ENCODE measurements at places on chromosomes 12 and 14. TPM values are rescaled to one million over a fixed set of nuclear protein-coding genes. Genes with fewer than 3 reads are reported as not detected.
A peak's percentile ranks its signal among the peaks of the same experiment; 100 is the strongest.

GRCh38 chr14:21121122-21121521 is 20.3 kb downstream of the TMEM253 start:
- H3K36me3 ChIP-seq: no peaks in the 10 kb centered on the region
- H3K27me3 ChIP-seq: peaks cover 4% of the 10 kb centered on the region
- no peak overlapping the region for H3K4me3 ChIP-seq
- H3K27ac ChIP-seq: no peak overlapping the region
- H3K4me1 ChIP-seq: no peaks in the 10 kb centered on the region

DNA sequence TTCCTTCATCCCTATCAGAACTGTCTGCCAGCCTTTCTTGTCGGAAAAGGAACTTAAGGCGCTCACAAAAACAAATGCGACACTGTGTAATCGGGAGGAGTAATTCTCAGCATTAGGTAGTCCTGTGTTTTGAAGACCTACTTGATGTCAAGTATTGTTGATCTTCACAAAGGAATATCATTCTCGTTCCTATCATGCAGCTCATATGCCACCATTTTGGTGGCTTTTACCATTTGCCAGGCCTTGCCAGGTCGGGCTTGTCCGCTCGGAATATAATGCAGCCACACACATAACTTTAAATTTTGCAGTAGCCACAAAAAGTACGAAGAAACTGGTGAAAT is 903 bp upstream of the PPP4R3A start:
- no peaks in the 10 kb centered on the region for H3K27me3 ChIP-seq
- H3K36me3 ChIP-seq: peaks cover 4% of the 10 kb centered on the region
- peak overlapping the region; percentile 99 for H3K27ac ChIP-seq
- DNase-seq: no peak

GRCh38 chr12:76028571-76029277 is 2.9 kb downstream of the PHLDA1 start:
- H3K27me3 ChIP-seq: peaks cover 3% of the 10 kb centered on the region
- peaks cover 7% of the 10 kb centered on the region for H3K4me1 ChIP-seq
- DNase-seq: peak; percentile 58
- H3K36me3 ChIP-seq: peaks cover 3% of the 10 kb centered on the region
- H3K27ac ChIP-seq: peak overlapping the region; percentile 98
- peak overlapping the region; percentile 87 for H3K4me3 ChIP-seq

GRCh38 chr12:105084251-105085250 is at the start of gene ALDH1L2:
Gene ALDH1L2 (minus strand): TSS chr12:105084458. CDS start chr12:105084436, 22 bp downstream.
- H3K4me3 ChIP-seq: peak within 1 kb of the TSS; percentile 41
- peaks cover 13% of the 10 kb centered on the region for H3K4me1 ChIP-seq
- H3K27me3 ChIP-seq: peaks cover 11% of the 10 kb centered on the region
- DNase-seq: peak; percentile 83
- H3K36me3 ChIP-seq: no peaks in the 10 kb centered on the region

- no peak overlapping the region for H3K27ac ChIP-seq
- H3K4me3 ChIP-seq: no peak overlapping the region
- DNase-seq: peak; percentile 67
- no peaks in the 10 kb centered on the region for H3K4me1 ChIP-seq
Measured at GRCh38 chr12:15726027-15726877, 62.9 kb downstream of the EPS8 start.

- H3K27me3 ChIP-seq: no peaks in the 10 kb centered on the region
- H3K4me3 ChIP-seq: no peak overlapping the region
- H3K36me3 ChIP-seq: no peaks in the 10 kb centered on the region
- no peak overlapping the region for H3K27ac ChIP-seq
- no peak for DNase-seq
Measured at GRCh38 chr14:100818221-100818699, 7.7 kb upstream of the MEG3 start.

GRCh38 chr14:19729359-19729758 is 14.0 kb upstream of the OR4Q3 start:
- no peak overlapping the region for H3K27ac ChIP-seq
- no peak for DNase-seq
- no peaks in the 10 kb centered on the region for H3K27me3 ChIP-seq

- H3K36me3 ChIP-seq: no peaks in the 10 kb centered on the region
- H3K4me3 ChIP-seq: no peak overlapping the region
- H3K27me3 ChIP-seq: no peaks in the 10 kb centered on the region
- no peak for DNase-seq
- H3K4me1 ChIP-seq: no peaks in the 10 kb centered on the region
Measured at GRCh38 chr14:87014856-87015255, 978.1 kb downstream of the GALC start.

DNA sequence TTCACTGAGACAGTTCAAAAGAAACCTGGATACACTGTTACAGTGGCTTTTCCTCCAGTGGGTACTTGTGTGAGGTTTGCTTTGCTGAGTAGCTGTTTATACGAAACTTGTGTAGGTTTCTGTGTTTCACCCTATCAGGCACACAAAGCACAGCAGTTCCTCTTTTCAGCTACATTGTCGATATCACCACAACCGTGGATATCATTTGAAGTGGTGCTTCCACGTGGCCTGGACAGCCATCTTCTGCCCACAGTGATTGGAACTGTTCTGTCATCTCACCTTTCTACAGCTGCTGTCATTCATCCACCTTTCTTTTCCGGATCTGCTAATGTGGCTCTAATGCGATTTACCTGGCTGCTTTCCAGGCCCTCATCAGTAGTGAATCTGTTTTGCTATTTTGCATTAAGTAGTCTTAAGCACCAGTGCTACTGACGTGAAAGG is 368.8 kb downstream of the SYT1 start:
- no peaks in the 10 kb centered on the region for H3K4me1 ChIP-seq
- H3K36me3 ChIP-seq: no peaks in the 10 kb centered on the region
- no peak overlapping the region for H3K4me3 ChIP-seq
- no peak for DNase-seq
- H3K27ac ChIP-seq: no peak overlapping the region
- H3K27me3 ChIP-seq: no peaks in the 10 kb centered on the region

- H3K27me3 ChIP-seq: no peaks in the 10 kb centered on the region
- peaks cover 7% of the 10 kb centered on the region for H3K36me3 ChIP-seq
- DNase-seq: no peak
- H3K4me1 ChIP-seq: peaks cover 24% of the 10 kb centered on the region
Measured at GRCh38 chr14:100374270-100374669, 51.1 kb downstream of the SLC25A47 start.

DNA sequence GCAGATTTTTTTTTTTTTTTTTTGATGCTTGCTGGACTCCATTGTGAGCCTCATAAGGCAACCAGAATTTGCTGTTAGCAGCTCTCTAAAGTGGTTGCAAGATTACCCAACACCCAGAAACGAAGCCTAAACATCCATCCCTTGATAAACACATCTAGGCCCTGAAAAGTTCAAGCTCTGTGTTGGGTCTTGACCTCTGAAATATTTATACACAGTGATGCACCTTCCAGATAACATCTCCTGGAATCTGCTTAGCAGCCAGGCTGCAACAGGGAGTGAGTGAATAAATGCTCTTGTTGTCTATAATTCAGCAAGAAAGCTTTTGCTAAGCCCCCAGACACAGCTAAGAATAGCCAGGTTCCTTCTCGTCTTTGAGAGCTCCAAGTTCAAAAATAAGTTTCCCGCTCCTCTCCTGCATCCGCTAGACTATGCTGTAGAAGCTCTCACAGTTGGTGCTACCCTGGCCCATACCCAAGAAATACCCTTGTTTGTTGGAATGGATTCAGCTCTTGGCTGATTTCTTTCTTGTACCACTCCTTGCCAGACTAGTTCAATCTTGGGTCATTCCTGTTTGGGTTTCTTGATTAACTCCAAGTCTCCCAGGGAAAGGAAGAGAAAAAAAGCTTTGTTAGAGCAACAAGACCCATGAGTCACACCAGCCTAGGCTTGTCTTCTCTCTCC is 610.6 kb upstream of the TBX3 start:
- DNase-seq: peak; percentile 38
- H3K36me3 ChIP-seq: no peaks in the 10 kb centered on the region
- H3K4me3 ChIP-seq: no peak overlapping the region
- no peaks in the 10 kb centered on the region for H3K27me3 ChIP-seq
- no peak overlapping the region for H3K27ac ChIP-seq

Gene DAO
- 0.09 TPM for total RNA-seq

DNA sequence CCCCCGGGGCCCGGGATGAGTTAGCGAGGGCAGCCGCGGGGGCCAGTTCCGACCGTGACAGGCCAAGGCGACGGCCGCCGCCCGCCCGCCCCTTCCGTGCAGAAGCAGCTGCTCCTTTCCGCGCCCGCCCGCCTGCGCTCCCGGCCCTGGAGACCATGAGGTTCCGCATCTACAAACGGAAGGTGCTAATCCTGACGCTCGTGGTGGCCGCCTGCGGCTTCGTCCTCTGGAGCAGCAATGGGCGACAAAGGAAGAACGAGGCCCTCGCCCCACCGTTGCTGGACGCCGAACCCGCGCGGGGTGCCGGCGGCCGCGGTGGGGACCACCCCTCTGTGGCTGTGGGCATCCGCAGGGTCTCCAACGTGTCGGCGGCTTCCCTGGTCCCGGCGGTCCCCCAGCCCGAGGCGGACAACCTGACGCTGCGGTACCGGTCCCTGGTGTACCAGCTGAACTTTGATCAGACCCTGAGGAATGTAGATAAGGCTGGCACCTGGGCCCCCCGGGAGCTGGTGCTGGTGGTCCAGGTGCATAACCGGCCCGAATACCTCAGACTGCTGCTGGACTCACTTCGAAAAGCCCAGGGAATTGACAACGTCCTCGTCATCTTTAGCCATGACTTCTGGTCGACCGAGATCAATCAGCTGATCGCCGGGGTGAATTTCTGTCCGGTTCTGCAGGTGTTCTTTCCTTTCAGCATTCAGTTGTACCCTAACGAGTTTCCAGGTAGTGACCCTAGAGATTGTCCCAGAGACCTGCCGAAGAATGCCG is 699 bp downstream of the MGAT2 start:
- peak; percentile 85 for DNase-seq
- peak overlapping the region; percentile 74 for H3K4me3 ChIP-seq
- H3K27me3 ChIP-seq: no peaks in the 10 kb centered on the region
- peaks cover 30% of the 10 kb centered on the region for H3K36me3 ChIP-seq
- peak overlapping the region; percentile 99 for H3K27ac ChIP-seq

DNA sequence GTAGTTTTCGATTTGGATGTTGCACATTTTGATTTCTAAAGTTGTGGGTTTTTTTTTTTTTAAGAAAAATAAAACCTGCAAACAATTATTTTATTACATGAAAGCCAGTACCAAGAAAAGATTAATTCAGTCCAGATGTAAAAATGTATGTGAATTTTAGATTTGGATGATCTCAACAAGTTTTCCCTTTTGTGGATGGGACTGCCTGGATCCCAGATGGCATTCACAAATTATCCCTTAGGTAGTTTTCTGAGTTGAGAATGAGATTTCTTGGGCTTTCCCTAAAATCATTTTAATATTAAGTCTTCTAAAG is 2.8 kb downstream of the FRMD6 start:
- H3K4me1 ChIP-seq: peaks cover 8% of the 10 kb centered on the region
- peak; percentile 69 for DNase-seq
- no peaks in the 10 kb centered on the region for H3K27me3 ChIP-seq
- peak overlapping the region; percentile 91 for H3K27ac ChIP-seq
- H3K4me3 ChIP-seq: no peak overlapping the region
- no peaks in the 10 kb centered on the region for H3K36me3 ChIP-seq

Gene SMOC1
- total RNA-seq: 2.1 TPM

- H3K27me3 ChIP-seq: no peaks in the 10 kb centered on the region
- H3K4me3 ChIP-seq: no peak overlapping the region
Measured at GRCh38 chr12:67698672-67699581, 50.4 kb downstream of the DYRK2 start.

Gene TCL1B
- total RNA-seq: not detected

DNA sequence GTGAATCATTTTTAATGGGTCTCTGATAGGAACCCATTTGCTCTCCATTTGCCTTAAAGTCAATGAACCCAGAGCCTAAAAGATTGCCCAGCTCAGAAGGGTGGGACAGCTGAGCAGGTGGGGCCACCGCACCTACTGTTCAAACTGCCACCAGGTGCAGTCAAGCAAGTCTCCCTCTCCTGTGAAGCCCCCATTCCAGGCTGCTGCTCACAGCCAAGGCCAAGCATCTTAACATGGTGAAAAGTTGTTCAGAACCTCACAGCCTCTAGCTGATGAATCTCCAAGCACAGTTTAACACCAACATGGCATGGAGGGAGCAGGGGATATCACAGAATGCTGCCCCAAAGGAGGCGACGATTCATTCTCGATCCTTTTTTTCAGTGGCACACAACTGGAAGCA is 29.5 kb downstream of the ANO2 start:
- DNase-seq: no peak
- H3K36me3 ChIP-seq: no peaks in the 10 kb centered on the region
- H3K4me3 ChIP-seq: no peak overlapping the region
- H3K27ac ChIP-seq: no peak overlapping the region

DNA sequence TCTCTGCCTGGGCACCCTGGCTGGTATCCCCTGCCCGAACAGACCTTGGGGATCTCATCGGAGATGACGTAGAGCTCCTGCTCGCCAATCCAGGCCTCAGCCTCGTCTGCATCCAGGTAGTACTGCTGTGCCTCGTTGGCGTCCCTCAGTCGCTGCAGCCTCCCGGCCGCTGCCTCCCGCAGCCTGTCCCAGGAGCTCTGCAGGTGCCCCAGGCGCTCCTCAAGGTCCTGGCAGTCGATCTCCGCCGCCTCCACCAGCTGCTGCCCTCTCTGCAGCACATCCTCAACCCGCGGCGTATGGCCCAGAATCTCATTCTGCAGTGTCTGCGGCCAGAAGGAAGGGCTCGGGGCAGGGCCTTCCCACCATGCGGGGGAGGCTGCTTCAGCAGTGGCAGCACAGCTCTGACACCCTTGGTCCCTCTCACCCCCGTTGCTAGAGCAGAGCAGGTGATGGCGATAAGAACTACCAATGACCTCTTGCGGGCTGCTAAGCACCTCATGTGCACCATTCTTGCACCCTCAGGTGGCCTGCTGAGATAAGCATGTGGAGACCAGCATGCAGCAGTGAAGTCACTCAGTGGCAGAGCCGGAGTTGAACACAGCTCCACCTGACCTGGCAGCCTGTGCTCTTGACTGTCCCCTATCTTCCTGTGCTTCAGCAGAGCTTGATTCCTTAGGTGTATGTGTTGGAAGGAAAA is 71.0 kb downstream of the PLEKHG3 start:
- DNase-seq: no peak
- H3K27ac ChIP-seq: no peak overlapping the region
- H3K4me3 ChIP-seq: no peak overlapping the region

Gene TAS2R7
- total RNA-seq: not detected

DNA sequence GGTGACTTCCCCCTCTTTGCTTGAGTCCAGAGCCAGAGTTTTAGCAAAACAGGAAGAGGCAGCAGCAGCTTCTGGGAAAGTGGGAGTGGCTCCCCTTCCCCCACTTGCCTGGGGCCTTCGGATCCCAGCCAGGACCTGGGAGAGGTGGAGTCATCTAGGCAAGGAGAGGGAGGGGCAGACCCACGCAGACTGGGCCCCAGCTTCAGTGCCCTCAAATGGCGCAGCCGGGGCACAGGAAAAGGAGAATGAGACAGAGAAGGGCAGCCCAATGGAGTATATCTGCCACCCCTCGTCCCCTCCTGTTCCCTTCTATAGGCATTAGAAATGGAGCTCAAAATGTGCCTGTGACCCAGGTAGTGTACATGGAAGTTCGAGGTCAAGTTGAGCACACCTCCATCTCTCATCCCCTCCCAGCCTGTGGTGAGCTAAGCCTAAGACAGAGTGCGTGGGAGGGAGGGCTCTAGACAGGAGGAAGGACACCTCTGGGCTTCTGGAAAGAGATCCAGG is 9.3 kb upstream of the HDAC7 start:
- no peak overlapping the region for H3K4me3 ChIP-seq
- no peaks in the 10 kb centered on the region for H3K27me3 ChIP-seq
- peak overlapping the region; percentile 89 for H3K27ac ChIP-seq
- peaks cover 57% of the 10 kb centered on the region for H3K4me1 ChIP-seq

- H3K36me3 ChIP-seq: no peaks in the 10 kb centered on the region
- H3K4me3 ChIP-seq: no peak overlapping the region
- no peak for DNase-seq
- no peak overlapping the region for H3K27ac ChIP-seq
- H3K4me1 ChIP-seq: no peaks in the 10 kb centered on the region
- H3K27me3 ChIP-seq: no peaks in the 10 kb centered on the region
Measured at GRCh38 chr14:77914073-77914721, 114.3 kb downstream of the ADCK1 start.

GRCh38 chr14:38309522-38310277 is 53.8 kb upstream of the CLEC14A start:
- H3K27ac ChIP-seq: peak overlapping the region; percentile 37
- H3K4me1 ChIP-seq: no peaks in the 10 kb centered on the region
- no peaks in the 10 kb centered on the region for H3K27me3 ChIP-seq
- no peak for DNase-seq
